ENCODE measurements at places on chromosomes 1 and 21.

- no peak for DNase-seq
Measured at GRCh38 chr1:192151176-192151575, 7.1 kb upstream of the RGS18 start.

- no peak for DNase-seq
Measured at GRCh38 chr21:34952701-34953100, 96.4 kb downstream of the RUNX1 start.

DNA sequence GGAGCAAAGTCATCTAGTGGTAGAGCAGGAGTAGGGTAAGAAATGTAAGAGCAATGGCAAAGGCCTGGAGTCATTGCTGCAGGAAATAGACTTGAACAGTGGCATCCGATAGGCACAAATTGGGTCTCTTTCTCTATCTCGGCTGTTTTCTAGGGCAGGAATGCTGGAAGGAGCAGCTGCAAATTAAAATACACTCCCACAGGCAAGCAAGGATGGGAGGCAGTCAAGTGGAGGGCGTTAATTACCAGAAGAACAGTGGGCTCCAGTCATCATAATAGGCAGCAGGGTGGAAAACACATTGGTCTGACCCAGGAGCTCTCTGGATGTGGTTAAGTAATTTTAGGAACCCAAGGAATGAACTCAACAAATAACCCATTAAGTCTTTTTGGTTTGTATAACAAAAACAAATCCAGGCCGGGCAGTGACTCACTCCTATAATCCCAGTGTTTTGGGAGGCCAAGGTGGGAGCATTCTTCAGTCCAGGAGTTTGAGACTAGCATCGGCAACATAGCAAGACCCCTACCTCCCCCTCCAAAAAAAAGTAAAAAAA is 7.8 kb upstream of the TDRD5 start:
- DNase-seq = no peak

GRCh38 chr21:37848721-37849490 is 67.4 kb downstream of the KCNJ6 start:
- no peak for DNase-seq

DNA sequence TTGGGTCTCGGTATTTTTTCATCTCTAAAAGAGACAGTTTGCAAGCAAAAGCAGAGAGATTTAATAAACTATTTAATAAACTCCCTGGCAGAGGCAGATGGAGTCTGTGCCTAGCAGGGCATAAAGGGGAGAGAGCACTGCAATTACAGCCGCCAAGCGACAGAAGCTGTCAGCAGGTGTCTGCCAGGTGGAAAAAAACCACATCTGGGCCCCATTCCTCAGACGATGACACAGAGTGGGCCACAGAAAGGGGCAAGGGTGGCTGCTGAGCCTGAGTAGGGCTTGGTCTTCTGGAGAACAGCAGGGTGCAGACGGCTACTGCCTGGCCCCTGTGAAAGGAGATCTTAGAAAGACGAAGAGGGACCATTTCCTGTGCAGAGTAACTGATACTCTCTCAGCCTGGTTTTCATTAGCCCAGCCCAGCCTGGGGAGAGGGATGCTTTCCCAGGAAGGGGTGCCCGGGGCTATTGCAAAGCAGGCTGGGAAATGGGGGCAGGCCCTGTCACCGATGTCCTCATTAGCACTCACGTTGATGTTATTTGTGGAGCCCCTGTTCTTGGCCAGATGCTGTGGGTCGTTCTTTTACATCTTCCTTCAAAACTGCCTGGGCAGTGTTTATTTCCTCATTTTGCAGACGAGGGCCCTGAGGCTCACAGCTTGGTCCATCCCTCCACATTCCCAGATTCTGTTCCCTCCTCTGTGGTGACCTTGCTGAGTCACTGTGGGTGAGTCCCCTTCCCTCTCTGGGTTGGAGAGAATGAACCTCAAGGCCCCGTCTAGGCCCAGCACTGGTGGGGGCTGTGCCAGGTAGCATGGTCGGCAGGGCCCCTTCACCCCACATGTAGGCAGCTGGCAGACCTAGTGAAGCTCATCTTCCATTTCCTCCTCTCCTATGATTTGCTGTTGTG is 472.7 kb downstream of the PTPRU start:
- no peak for DNase-seq

GRCh38 chr1:28162151-28162550 is 14.3 kb downstream of the PTAFR start:
- DNase-seq = no peak

DNA sequence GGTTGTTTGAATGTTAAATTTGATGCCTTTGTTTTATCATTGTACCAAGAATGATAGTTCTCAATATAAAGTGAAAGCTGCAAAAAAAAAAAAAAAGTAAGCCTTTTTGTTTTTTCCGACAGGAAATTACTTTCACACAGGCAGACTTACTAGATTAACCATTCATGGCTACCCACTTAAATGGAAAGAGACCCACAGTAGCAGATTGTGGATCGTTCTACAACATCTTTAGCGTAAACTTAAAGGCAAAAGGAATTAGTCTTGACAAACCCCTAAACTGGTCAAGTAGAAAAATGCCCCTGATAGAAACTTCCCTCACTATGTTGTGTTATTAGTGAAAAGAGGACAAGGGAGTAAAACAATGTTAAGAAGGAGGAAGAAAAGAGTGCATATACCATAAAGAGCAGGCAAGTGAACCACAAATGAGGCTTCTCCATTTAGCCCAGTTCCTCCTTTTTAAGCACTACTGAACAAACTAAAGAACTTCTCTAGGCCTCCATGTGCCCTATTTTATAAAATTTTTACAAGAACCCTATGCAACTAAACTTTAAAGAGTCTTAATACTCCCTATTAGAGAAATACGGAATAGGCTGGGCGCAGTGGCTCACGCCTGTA is 1560.3 kb downstream of the MRPL39 start:
- no peak for DNase-seq

- DNase-seq = no peak
Measured at GRCh38 chr1:151418081-151418480, 18.7 kb downstream of the PSMB4 start.

GRCh38 chr1:3669421-3669821 is 17.1 kb downstream of the TP73 start:
- DNase-seq = no peak

- no peak for DNase-seq
Measured at GRCh38 chr1:231393668-231394067, 28.4 kb downstream of the EGLN1 start.
